Mammary epithelial cell (primary cell): ENCODE measurements at places on chromosomes 2 and 18.

- DNase-seq = no peak
These were observed 147.2 kb downstream of the ETAA1 start for GRCh38 chr2:67544286-67544685.

GRCh38 chr2:210971431-210971830 is 415.0 kb downstream of the CPS1 start:
- DNase-seq = no peak

DNA sequence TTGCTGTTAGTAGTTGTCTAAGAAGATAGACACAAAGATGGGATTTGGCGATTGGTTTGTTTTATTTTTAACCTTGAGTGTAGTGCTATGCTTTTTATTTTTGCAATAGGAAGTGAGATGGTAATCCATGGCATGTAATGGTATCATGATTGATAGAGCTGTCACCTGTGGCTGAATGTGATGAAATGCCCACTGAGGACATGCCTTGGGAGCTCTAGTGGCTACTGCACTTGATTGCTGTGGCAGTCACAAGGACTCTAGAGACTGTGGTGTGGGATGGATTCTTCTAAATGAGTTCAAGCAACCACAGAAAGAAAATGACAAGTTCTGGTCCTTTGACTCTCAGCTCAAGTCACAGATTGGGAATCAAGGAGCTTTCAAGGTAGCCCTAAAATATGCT is 139.4 kb downstream of the CYRIA start:
- DNase-seq = no peak

- DNase-seq = no peak
These were observed 1071.4 kb upstream of the FAM98A start for GRCh38 chr2:34670482-34670881.

- no peak for DNase-seq
These were observed 17.4 kb downstream of the NDC80 start for GRCh38 chr18:2588666-2589344.

DNA sequence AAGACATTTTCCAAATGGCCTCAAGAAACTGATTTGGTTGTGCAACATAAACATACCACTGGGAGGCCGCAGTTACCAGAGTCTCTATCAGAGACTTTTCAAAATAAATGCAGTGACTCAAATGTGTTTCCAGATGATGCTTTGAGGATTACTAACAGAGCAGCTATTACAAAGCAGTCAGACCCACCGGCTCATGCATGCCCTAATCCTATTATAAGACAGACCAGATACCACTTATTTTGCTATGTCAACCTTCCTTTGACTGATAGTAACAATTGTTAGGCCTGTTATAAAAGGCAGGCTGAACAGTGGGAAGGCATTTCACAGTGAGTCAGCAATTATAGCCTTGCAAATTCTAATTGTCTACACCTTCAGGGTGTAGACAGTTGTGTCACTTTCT is 217.7 kb downstream of the LRRTM1 start:
- DNase-seq = no peak

- no peak for DNase-seq
These were observed 56.9 kb downstream of the CTIF start for GRCh38 chr18:48595703-48596218.

- no peak for DNase-seq
These were observed 4.5 kb downstream of the SMARCAL1 start for GRCh38 chr2:216416571-216417307.

DNA sequence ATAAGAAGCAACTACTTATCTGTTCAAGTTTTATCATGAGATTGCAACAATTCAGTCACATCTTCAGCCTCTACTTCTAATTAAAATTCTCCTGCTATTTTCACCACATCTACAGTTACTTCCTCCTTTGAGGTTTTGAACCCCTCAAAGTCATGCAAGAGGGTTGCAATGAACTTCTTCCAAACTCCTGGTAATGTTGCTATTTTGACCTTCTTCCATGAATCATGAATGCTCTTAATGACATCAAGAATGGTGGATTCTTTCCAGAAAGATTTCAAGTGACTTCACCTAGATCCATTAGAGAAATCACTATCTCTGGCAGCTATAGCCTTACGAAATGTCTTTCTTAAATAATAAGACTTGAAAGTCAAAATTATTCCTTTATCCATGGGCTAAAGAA is 1052.8 kb upstream of the NRXN1 start:
- no peak for DNase-seq

GRCh38 chr2:127463155-127463991 is 45.1 kb downstream of the PROC start:
- no peak for DNase-seq

DNA sequence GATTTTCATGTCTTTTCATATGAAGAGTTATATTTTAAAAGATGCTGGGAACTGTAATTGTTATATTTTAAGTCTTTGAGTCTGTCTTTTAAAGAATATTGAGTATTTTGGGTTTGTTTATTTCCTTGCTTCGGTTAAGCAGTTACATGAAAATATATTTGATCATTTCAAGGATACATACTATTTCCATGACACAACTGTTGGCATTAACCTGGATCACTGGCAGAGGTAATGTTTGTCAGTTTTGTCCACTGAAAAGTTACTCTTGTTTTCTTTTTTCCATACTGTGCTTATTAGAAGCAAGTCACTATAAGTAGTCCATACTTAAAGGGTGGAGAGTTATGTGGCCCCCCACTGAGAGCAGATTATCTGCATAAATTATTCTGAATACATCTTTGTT is 1142.0 kb upstream of the TMEFF2 start:
- DNase-seq = no peak

DNA sequence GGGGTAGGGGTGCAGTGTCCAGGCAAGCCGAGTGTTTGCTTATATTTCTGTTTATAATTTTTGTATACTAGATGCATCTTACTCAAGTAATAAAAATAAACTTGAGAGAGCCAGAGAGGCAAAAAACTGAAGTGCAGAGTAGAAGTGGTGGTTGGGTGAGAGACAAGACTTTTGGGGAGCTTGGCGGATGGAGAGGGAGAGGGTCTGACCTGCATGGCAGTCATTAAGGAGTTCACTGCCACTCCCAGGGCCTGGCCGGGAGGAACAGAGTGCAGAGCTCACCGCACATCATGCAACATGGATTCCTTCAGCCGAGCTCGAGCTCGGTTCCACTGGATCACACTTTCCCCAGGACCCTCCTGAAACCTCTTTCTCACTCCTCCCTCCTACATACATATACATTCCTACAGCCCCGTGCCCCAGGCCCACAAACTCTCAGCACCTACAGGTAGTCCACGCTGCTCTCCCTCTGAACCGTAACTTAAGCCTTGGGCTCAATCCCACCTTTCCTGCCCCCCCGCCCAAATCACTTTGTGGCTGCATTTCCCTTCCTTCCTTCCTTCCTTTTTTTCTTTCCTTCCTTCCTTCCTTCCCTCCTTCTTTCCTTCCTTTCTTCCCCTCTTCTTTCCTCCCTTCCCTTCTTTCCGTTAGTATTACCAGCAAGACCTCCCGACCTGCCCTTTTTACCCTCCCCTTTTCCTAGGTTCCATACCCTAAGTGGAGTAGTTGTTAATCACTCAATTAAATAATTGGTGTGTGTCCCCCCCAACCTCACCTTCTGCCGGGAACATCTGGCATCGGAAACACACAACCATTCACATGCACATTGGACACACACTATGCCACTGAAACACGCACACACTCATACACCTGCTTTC is 37.1 kb upstream of the ATP6V1B1 start:
- DNase-seq = no peak

GRCh38 chr2:119692310-119692709 is 13.3 kb downstream of the TMEM177 start:
- no peak for DNase-seq

- DNase-seq = no peak
These were observed 30.7 kb downstream of the CCDC141 start for GRCh38 chr2:179019260-179019659.

GRCh38 chr2:212142631-212143030 is 396.0 kb downstream of the ERBB4 start:
- DNase-seq = no peak

GRCh38 chr2:157727693-157728092 is 99.0 kb upstream of the ACVR1C start:
- peak; percentile 31 for DNase-seq

DNA sequence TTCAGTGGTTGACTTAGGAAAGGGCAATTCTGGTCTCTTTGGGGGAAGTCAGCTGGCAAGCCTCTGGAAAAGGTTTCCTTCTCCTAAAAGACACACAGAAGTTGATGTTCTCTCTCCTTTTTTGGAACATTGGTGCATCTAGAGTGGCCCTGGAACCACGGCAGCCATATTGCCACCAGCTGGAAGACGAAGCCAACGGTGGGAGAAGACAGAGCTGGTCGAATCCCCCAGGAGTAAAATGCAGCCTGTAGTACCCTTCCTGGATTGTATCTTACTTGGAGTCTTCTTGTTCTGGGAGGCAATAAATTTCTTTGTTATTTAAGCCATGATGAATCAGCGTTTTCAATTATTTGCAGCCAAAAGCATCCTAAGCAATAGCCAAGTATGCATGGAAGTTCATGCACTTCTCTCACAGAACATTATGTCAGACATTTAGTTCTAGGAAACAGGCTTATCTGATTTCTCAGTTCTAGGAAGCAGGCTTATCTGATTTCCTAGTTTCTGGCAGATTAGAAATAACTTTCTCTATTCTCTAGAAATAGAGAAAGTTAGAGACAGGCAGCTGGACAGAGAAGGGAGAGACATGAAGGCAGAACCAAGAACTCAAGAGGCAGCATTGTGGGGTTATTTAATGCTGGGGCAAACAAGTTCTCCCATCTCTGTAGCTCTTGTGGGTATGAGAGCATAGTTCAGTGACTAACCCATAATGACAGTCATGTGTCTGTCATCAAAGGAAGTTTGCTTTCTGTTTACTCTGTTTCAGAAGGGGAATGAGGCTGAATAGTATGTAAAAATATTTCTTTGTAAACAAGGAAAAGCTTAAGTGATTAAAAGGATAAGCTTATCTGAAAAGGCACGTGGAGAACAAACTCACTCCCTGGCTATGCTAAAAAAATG is 40.5 kb upstream of the NABP1 start:
- DNase-seq = peak; percentile 77

DNA sequence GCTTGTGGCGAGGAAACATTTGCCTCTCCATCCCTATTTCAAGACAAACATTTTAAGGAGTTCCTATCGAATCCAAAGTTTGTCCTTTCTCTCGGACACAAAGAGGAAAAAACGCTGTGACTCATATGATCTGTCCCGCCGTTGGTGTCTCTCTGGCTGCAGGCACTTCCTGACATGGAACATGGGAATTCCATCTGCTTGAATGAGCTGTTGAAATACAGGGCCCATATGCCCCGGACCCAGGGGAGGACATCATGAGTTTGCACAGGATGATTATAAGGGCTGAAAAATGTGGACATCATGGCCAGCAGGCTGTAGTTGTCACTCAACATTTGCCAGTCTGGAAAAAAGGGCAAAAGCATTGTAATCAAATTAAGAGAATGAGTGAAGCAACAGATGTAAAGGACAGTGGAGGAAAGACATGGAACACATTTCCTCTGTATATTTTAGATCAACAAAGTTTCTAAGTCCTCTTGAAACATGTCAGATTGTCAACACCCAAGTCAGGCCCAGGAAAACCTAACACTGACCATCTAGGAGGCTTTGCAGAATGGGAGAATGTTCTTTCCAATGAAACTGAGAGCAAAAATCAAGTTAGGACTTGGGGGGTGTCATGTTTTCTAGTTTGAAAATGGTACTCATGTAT is 103.2 kb upstream of the SMIM21 start:
- no peak for DNase-seq

- no peak for DNase-seq
These were observed 91.2 kb downstream of the SLC8A1 start for GRCh38 chr2:40360652-40361051.

DNA sequence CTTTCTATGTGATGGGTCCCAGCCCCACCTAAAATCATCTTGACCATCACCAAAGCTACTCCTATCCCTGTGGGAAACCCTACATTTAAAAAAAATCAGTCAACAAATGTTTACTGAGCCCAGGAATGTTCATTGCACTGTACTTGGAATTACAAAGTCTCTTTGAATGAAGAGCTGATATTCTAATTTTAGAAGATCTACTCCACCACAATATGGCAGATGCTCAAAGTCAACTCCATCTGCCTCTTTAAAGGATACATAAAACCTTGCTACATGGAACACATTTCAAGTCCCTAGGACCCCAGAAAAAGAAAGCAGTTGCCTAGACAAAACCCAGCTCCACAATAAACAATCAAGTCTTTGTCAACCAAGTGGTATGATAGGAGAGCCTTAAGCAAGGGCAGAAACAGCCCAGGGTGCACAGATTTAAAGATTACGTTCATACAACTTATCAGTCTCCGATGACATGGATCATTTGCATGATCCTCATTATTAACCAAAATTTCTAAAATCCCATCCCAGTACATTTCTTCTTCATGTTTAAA is 234.3 kb upstream of the ACVR2A start:
- DNase-seq = no peak

- no peak for DNase-seq
These were observed 162.8 kb downstream of the OSR1 start for GRCh38 chr2:19195661-19196060.

DNA sequence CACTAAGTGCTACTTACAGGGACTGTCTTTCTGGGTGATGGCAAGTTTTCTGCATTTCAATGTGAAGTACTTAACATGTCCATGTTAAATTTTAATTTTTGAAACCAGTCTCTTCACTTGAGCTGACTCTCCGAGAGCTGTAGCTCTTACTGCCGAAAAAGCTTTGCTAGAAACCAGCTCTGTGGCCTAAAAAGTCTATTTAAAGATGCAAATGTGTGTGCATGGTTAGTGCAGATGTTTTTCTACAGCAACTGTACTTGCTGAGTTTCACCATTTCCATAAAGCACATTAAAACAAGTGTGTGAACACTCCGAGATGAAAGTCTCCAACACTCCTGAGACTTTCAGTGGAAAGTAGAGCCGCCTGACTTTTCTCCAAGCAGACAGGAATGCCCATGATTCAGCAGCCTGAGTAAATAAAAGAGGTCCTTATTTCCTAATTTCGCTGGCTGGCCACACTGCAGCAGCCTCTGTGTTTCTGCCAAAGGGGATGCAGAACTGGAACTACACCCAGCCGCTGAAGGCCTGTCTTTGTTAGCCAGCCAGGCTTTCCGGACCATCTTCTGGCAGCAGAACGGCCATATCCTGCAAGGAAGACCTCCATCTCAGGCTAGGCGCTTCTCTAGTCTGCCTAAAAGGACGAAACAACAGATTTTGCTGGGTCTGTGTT is 121.2 kb downstream of the ZNF521 start:
- peak; percentile 43 for DNase-seq
